ENCODE measurements at places on chromosomes 4 and X. TPM values are rescaled to one million over a fixed set of nuclear protein-coding genes. Genes with fewer than 3 reads are reported as not detected.

Gene S100P
- not detected for total RNA-seq

Gene GAB3
- 2.7 TPM for total RNA-seq

Gene MSANTD1
- total RNA-seq, result 0.83 TPM

Gene IL21
- not detected for total RNA-seq

Gene COPS4
- total RNA-seq, result 69.8 TPM

Gene MAGEB10
- total RNA-seq, result not detected

Measured in smooth muscle cell of the pulmonary artery (primary cell).